NCI-H1105 (cell line): ENCODE measurements at places on chromosomes 6 and 20.

GRCh38 chr6:161226009-161226964 lies 47.6 kb downstream of the AGPAT4 start:
- no peak for DNase-seq

DNA sequence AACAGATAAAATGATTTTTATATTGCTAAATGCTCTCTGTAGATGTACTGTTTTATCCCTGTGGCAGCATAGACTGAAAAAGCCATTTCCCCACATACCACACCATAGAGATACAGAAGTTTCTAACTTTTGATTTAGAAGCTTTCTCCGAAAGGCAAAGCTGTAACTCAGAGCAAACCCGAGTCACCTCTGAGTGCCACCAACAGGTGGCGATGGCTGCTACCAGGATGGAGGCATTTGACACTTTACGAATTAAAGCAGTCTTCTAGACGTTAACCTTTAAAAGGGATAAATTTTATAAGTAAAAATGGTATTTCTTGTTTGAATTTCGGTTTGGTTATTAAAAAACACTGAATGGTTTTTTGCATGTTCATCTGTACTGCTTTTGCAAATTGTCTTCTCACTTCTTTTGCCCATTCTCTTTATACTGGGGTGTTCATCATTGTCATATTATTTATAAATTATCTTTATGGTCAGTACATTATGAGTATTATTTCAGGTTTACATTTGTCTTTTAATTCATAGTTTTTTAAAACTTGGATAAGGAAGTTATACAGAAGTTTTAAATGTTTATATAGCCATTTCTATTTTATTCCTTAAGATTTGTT lies 201.0 kb upstream of the CEP162 start:
- peak; percentile 5 for DNase-seq

DNA sequence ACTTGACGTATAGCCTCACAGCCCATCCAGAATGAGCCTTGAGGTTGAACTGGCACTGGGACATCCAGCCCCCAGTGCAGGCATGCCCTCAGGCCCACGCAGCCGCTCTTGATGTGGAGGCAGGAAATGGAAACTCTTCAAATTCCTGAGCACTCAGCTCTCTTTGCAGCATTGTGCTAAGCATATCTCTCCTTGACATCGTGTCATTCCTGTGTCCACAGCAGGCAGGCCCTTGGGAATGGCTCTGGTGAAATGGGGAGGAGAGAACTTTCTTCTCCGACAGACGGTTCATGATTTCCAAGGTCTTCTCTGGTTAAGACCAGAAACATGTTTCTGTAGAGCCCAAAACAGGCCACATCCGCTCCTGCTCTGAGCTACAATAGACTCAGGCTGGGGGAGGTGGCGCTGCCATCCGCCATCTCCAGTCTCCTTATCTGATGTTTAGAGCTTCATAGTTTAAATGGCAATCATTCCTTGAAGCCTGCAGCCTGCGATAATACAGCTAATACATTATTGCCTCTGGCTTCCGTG lies 248.8 kb downstream of the CDH4 start:
- DNase-seq, result no peak

- no peak for DNase-seq
Observed at GRCh38 chr20:36497856-36498255, 43.5 kb upstream of the MYL9 start.

DNA sequence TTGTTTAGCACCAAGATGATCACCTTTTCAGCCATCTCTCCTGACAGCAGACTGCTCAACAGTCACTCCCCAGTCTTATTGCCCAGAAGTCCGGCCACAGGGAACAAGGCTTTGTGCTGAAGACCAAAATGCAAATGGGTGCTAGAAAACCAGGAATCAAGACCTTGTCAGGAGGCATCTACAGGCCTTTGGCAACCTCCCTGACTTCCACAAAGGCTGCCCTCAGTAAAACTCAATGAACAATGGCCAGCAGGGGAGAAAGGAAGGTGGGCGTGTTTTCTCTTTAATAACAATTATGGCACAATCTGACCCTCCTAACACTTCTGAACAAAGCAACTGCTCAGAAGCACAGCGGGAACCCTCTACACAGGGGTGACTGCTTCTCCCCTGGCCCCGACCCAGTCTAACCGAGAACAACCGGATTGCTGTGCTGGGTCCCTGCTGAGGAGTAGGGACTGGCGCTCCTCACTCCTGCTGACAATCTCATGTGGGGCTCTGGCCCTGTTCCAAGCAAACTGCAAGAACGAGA lies 41.6 kb downstream of the PLCG1 start:
- DNase-seq, result no peak

DNA sequence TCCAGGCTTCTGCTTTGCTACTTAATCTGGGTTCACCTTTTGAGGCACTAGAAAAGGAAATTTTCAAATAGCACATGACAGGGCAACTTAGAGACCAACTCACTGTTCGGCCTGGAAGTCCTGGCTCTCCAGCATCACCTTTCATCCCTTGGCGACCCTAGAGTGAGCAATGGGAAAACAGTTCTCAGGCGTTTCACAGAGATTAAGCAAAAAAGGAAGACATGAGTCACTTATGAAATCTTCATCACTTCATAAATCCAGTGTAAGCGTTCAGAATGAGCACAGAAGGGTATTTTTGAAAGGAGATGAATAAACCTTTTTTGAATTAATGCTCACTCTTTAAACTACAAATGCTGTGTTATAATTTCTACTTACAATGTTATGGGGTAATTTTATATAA lies 104.0 kb downstream of the COL12A1 start:
- DNase-seq, result no peak

DNA sequence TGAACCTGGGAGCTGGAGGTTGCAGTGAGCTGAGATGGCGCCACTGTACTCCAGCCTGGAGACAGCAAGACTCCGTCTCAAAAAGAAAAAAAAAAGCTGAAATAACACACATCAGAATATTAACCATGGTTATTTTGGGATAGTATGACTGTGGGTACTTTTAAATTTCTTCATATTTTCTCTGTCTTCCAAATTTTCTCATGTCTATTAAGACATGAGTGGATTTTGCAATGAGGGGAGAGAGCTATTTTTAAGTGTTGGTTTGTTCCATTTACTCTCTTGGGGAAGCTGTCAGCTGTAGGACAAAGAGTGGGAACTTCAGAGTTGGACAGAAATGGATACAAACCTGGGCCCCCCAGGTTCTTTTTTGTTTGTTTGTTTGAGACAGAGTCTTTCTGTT lies 10.3 kb downstream of the ADISSP start:
- DNase-seq, result no peak

DNA sequence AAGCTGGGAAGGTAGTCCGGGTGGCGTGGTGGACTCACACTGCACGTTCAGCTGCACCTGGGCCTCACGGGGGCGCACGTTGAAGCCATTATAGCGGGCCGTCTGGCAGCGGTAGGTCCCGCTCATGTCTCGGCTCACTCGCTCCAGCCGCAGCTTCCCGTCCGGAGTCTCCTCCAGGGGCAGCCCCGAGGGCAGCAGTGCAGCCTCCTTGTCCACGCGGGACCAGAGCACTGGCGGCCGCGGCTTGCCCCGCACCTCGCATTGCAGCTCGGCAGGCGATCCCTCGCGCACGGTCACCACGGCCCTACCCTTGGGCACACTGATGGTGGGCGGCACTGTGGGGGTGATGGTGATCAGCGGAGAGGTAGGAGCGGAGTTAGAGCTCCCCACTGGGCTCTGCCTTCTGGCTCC lies 47.6 kb downstream of the MDGA1 start:
- no peak for DNase-seq

DNA sequence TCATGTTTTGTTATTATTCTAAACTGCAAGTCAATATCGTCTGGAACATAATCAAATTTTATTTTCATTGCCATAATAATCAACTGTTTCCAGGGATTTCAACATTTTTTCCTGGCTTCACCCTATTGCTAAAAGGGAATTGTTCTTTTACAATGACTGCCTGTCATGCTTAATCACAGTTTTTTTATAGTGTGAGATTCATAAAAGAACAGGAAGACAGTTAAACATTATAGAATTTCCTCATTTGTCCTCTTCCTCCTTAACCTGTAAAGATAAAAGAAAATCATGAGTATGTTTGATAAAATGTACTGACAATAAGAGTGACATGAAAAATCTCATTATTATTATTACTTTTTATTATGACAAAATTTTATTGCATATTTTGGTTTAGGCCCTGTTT lies 73.3 kb upstream of the CENPW start:
- no peak for DNase-seq

GRCh38 chr6:122818866-122819265 lies 29.8 kb downstream of the SMPDL3A start:
- peak; percentile 10 for DNase-seq

DNA sequence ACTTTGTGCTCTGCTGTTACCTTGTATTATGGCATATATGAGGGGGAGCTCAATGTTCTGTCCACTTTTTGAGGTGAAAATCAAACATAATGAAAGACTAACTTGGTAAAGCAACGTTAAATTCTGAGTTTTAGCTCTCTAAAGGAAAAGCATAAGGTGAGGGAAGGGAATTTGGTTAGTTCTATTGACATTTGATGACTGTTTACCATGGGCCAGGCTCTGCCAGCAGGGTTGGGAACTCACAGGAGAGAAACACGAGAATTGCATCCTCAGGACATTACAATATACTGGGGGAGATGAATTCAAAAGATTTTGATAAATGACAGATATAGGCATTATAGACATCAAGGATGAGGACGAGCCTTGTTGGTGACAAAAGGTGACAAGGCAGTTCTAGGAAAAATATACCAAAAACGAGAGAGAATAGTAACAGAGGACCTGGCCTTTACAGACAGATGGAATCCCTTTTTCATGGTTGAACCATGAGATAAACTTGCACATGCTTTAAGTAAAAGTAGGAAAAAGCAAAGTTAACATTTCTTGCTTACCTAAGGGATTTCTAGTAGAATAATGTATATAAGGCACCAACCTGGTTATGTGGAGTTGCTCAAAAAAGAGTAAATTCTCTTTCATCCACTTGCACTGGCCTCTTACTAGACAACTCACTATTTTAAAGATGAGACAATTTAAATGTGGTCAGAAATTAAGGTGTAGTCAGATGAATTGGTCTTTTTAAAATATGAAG lies 191.4 kb downstream of the NKAIN2 start:
- no peak for DNase-seq

GRCh38 chr20:4297127-4297826 lies 281.9 kb upstream of the RNF24 start:
- DNase-seq, result no peak

DNA sequence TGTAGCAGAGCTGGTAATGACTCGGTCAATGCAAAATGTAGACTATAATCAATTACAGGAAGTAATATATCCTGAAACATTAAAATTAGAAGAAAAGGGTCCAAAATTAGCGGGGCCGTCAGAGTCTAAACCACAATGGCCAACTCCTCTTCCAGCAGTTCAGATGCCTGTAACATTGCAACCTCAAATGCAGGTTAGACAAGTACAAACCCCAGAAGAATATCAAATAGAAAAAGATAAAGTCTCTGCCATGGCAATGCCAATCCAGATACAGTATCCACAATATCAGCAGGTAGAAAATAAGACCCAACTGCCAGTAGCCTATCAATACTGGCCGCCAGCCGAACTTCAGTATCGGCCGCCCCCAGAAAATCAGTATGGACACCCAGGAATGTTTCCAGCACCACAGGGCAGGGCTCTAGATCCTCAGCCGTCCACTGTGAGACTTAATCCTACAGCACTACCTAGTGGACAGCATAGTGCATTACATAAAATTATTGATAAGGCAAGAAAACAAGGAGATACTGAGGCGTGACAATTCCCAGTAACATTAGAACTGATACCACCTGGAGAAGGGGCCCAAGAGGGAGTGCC lies 158.4 kb downstream of the GPX5 start:
- peak; percentile 50 for DNase-seq

- DNase-seq, result peak; percentile 27
Observed at GRCh38 chr6:111482188-111482958, 645 bp downstream of the REV3L start.

- peak; percentile 89 for DNase-seq
Observed at GRCh38 chr6:33926451-33926850, 122.6 kb upstream of the MLN start.

DNA sequence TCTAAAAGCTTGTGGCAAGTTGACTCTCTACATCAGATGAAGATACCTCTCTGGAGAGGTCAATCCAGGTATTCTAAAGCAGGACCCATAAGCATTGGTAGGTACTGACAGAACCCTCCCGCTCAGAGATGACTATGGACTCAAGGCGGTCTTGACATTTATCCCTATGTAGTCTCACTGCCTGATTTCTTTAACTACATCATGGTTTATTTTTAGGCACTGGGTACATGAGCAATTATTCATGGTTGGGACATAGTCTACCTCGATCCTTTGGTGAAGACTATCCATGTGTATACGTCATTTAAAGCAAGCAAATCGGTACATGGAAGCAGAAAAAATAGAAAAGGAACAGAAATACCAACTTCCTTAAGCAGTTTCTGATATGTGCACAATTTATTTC lies 136.2 kb upstream of the TAB2 start:
- no peak for DNase-seq

GRCh38 chr20:61864481-61864880 lies 201.2 kb downstream of the TAF4 start:
- DNase-seq, result no peak
